Activated T-helper 9 cell treated with anti-CD3 and anti-CD28 coated beads, Interleukin-2, amount 50 U/mL, for 16 hours (primary cell): ENCODE measurements at places on chromosomes 6 and 20.

DNA sequence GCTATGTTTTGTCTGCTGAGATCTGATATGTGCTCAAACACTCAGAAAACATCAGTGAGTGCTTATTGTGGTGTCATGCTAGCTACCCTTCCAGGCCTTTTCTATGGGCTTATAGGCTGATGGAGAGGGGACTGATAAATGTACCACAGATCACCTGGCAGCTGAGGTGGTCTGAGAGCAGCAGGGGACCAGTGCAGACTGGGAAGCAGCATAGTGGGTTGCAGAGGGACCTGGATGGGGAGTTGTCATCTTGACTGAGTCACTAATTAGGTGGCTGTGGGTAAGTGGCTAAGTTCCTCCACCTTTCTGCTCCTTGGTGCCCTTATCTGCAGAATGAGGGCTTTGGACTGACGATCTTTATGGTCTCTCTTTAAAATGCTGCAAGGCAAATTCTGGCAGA lies 2.8 kb downstream of the TMEM200A start:
- DNase-seq: no peak

- no peak for DNase-seq
Observed at GRCh38 chr6:123925842-123926399, 122.3 kb downstream of the NKAIN2 start.

DNA sequence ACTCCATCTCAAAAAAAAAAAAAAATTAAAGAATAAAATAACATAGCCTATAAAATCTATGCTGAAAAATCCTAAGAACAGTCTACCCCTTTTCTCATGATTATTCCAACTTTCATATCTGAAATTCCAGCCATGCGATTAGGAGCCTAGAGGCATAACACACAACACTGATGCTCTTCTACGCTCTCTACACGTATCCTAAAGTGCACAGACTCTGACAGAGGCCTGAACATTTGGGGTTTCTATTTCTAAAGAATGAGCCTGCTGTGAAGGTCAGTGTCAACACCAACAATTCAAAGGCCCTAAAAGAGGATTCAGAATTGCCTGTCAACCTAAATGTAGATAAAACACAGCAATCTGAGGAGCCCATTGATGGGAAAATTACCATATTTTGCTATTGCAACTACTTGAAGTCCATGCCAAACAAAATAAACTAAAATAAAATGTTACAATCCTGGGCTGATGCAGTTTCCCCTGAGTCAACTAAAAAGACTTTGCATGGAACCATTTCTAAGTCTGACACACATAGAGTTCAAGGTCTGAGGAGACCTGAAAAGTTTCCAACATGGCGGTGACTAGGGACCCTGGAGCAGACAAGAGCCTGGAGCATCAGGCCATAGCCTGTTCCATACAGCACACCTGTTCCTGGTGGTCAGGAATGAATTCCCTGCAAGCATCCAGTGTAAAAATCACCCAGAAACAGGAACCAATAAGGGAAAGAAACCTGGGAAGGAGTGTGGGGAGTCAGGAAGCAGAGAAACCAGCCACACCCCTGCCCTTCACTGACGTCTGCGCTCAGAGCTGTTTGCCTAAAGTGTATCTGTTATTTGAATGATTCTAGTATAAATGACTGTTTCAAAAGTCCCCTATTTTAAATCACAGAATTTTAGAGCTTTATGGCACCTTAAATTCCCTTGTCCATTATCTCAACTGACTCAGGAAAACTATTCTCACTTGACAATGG lies 11.8 kb downstream of the NINL start:
- no peak for DNase-seq

DNA sequence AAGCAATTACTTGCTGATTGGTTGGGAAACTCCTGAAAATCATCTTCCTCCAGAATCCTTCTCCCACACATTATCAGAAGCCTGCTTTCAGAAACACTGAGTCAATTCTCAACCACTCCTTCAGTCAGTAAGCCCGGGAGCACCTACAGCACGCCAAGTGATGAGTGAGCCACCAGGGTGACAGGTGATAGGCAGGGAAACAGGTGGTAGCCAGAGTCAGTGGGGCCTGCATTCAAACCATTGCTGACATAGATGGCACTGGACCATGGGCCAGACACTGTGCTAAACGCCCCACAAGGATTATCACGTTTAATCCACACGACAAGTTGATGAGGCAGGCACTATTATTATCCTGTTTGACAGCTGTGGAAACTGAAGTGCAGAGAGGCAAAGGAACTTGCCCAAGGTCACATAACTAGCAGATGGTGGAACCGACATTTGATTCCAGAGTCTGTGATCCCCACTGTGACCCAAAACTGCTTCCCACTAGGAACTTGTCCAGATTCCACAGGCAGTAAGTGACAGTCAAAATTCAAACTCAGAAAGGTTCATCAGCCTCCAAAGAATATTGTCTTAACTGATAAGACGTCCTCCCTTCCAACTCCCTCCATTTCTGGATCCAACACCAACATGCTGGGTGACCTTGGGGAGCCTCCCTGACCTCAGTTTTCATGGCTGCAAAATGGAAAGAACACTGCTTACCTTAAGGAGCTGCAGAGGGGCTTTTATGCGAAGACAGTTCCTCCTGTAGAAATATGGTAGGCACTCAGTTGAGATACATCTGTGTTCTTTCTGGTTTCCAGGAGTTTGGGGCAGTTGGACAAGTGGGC lies 23.9 kb upstream of the TOP1 start:
- DNase-seq: peak; percentile 12

GRCh38 chr20:11216451-11217314 lies 542.9 kb upstream of the JAG1 start:
- no peak for DNase-seq

DNA sequence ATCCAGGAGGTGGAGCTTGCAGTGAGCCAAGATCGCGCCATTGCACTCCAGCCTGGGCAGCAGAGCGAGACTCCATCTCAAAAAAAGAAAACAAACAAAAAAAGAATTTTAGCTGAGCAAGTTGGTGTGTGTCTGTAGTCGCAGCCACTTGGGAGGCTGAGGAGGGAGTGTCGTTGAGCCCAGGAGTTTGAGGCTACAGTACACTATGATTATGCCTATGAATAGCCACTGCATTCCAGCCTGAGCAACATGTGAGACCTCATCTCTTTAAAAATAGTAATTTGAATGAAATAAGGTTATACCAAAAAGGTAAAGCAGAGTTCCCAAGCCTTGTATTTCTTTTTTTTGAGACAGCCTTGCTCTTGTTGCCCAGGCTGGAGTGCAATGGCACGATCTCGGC lies 19.8 kb downstream of the MTRES1 start:
- DNase-seq: no peak

GRCh38 chr20:24698706-24699206 lies 229.3 kb downstream of the SYNDIG1 start:
- no peak for DNase-seq

DNA sequence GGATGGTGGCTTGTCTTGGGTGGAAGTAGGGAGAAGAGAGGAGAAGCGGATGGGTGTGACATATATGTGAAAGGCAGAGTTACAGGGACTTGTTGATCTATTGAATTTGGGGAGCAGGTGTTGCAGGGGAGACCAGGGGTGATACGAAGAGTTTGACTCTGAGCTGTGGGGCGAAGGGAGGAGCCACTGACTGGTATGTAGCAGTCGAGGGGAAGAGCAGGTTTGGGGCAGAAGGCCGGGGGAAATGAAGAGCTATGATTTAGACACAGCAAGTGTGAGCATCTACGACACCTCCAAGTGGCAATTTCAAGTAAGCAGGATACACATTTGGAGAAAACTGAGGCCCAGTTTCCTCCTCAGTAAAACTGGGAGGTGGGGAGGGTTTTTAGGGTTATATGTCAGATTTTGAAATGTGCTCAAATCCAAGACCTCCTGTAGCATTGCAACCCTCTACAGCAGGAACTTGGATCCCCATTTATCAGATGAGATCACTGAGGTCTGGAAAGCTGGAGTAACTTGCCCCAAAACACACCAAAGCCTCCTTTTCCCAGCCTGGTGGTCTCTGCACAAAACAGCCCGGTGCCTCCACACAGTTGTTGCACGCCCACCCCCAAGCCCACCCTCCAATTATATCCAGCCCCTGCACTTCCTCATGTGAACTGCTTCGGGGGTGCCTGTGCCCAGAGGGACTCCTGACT lies 137.8 kb downstream of the PREX1 start:
- no peak for DNase-seq

- DNase-seq: no peak
Observed at GRCh38 chr20:56032251-56032650, 26.9 kb upstream of the CBLN4 start.

- DNase-seq: no peak
Observed at GRCh38 chr20:43068482-43068881, 121.2 kb downstream of the PTPRT start.

DNA sequence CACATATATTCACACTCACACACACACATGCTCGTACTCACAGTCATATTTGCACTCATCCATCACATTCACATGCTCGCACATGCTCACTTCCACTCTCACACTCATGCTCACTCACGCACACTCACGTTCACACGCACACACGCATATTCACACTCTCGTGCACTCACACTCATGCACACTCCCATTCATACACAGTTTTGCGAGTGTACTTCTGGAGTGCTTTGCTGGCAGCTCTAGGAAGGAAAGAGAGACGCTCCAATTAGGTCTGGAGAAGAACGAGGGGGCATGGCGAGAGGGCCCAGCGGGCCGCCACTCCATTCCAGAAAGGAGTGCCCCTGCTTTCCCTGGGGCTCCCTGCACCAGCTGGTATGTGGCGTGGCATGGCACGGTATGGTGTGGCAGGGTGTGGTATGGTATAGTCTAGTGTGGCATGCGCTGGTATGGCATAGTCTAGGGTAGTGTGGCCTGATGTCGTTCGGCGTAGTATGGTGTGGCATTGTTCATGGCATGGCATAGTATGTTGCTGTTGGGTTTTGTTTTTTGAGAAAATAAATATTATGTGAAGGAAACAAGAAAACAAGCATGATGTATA lies 216.8 kb upstream of the CDYL start:
- no peak for DNase-seq

DNA sequence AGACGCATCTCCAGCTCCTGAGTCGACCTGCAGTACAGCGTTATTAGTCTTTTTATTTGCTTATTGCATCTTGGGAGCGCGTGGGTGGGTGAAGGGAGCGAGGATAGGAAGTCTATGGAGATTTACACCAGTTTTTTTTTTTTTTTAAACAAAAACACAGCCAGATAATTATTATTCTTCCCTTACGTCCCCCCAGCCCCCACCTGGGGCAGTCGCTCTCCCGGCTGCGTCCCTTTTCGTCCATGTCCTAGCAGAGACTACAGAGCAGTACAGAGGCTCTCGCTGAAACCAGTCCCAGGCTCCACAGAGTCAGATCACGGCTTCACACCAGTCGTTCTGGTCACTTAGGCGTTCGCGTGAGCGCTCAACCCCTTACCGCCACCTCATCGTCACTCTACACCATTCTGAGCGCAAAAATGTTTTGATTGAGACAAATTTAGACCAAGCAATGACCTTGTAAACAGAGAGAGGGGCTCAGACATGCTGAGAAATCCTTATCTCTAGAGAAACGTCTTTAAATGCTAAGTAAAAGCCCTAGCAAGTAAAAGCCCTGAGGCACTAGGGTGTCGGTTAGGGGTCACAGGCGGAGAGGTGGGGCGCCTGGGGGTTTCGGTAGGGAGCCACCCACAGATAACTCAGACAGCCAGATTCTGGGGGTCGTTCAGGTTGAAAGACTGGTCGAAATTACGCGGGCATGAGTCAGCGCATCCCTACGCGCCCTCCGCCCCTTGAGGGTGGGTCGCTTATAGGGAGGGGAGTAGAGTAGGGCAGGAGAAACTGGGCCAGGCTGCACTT lies 975 bp upstream of the PPT2 start:
- no peak for DNase-seq

DNA sequence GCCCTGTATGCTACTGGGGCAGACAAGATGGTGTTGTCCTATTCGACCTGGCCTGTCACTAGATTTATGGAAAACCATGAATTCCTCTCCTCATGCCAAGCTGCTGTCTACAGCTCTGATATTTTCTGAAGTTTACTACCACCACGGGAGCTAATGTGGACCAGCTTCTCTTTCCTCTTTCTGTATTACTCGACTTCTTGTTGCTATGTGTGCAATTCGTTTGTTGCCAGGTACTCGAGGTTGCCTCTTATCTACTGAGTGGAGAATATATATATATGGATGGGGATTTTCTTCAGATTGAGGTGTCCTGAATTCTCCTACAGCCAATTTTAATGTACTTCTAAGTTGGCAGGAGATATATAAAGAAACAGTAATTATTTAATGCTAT lies 34.7 kb downstream of the MAN1A1 start:
- no peak for DNase-seq

DNA sequence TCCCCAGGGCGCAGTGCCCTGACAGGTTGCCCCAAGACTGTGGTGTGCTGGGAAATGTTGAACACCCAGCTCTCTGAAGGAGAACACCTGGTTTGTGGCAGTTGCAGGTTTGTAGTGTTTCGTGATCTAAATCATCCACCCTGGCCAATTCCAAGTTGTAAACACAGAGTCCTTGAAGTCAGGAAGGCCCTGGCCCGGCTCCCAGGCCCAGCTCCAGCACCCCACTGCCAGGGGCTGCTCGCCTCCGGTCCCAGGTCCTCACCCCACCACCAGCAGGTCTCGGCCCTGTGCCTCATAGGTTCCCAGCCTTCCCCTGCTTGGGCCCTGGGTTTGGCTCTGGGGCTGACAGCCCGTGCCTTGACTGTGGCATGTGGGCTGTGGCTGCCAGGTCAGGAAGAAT lies 121.4 kb upstream of the MLN start:
- no peak for DNase-seq

DNA sequence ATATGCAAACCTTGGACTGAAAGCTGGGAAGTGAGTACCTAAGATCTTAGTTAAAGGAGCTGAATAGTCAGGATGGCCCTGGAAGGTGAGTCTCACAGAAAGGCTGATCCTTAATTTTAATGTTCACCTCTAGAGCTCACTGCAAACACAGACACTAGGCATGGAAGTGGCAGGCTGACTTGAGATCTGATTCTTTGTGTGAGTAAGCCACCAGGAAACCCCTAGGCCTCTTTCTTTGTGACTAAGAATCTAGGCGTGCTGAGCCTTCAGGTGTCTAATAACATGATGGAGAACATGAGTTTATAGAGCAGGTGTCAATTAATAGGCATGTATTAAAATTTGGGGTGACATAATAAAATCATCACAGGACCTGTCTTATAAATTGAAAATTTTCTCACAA lies 642.2 kb downstream of the EYS start:
- no peak for DNase-seq

- DNase-seq: no peak
Observed at GRCh38 chr20:58693226-58694006, 816 bp downstream of the NPEPL1 start.

DNA sequence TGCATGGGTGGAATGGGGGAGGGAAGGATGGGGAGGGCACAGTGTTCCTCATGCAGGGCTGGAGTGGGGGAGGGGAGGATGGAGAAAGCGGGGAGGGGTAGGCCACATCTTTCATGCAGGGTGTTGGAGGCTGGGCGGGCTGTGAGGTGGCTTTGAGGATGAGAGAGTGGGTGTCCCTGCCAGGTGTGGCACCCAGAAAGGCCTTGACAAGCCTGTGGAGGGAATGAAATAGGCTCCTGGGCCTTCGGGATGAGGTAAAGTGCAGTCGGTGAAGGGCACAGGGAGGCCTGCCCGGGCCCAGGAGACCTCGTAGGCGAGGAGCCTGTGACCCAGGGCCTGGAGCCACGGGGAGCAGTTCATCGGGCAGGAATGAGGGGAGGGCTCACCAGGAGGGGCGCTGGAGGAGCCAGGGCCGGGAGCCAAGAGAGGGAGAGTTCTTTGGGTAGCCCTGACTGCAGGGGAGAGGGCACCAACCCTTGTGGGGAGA lies 7.6 kb downstream of the CEBPB start:
- no peak for DNase-seq

GRCh38 chr6:19137505-19137904 lies 699.7 kb upstream of the ID4 start:
- DNase-seq: no peak
